ENCODE measurements at places on chromosomes 2 and 18.

GRCh38 chr2:145350011-145350410 is 830.1 kb upstream of the ZEB2 start:
- no peak for DNase-seq

- no peak for DNase-seq
Measured at GRCh38 chr18:44107187-44107586, 573.5 kb upstream of the SETBP1 start.

GRCh38 chr18:22183698-22184170 is 14.3 kb downstream of the GATA6 start:
- no peak for DNase-seq

- no peak for DNase-seq
Measured at GRCh38 chr2:34107811-34108210, 508.7 kb upstream of the FAM98A start.

- no peak for DNase-seq
Measured at GRCh38 chr2:26564121-26564644, 77.0 kb downstream of the CIB4 start.

GRCh38 chr2:214100488-214100887 is 310.4 kb upstream of the VWC2L start:
- DNase-seq, result no peak

GRCh38 chr2:65918760-65919187 is 486.4 kb upstream of the SPRED2 start:
- DNase-seq, result no peak

DNA sequence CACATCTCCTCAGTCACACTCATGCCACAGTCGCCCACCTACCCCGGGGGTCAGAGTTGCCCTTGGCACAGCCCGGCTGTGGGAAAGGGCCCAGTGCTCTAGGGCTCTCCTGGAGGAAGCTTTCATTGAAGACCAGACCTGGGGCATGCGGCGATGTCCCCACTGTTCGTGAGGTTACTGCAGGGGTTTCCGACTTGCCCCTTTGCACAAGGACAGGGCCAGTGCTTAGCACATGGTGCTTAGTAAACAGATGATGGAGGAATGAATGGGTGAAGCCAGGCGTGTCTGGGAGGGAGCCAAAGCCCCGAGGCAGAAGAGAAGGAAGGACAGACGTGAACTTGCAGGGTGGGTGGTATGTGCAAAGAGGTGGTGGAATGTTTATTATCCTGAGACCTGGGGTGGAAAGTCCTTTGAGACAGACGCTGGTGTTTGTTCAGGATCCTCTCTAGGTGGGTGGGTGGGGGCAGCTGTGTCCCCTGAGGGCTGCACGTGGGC is 205.9 kb upstream of the ARL4C start:
- DNase-seq, result no peak

- DNase-seq, result no peak
Measured at GRCh38 chr2:73262108-73262651, 22.1 kb downstream of the FBXO41 start.

DNA sequence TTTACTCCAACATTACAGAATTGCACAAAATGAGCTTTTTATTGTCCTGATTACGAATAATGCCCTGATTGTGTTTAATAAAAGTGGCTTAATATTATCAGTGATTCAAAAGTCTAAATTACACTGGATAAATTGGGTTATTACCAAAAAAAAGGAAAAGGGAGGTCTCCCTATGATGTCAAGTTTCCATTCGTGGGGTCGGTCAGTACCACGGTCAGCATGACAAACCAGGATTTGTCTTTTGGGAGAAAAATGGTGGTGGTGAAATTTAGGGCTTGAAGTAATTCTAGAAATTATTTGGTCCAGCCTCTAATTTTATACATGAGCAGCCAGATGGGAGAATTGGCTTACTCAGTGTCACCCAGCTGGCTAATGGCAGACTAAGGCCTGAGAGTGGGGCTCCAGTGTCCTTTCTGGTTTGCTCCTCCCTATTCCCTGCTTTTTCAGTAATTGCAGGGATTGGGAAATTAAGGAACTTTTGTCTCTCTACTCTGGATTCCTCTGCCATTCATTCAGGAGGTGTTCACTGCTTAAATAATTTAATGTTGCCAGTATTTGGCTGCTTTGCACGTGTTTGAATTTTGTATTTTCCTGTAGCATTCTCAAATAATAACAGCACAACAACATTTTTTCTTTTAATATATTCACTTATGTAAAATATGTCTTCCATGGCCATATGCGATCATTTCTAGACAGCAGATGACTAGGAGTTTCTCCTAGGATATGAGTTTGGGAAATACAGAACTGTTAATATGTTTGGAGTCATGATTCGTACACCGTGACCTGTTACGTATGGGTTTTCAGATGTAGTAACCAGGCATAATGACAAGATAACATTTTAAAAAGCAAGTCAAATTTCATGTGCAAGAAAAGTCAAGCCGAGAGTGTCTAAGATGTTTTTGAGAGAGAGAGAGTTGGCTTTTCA is 128.9 kb upstream of the NOSTRIN start:
- no peak for DNase-seq

- DNase-seq, result no peak
Measured at GRCh38 chr2:201156036-201156435, 26.9 kb upstream of the CASP10 start.

GRCh38 chr2:6506361-6506794 is 359.3 kb downstream of the CMPK2 start:
- no peak for DNase-seq
